ENCODE measurements at places on chromosomes 6 and 20.
A peak's percentile ranks its signal among the peaks of the same experiment; 100 is the strongest.

- DNase-seq, result no peak
Measured at GRCh38 chr6:14742171-14742570, 503.7 kb upstream of the JARID2 start.

DNA sequence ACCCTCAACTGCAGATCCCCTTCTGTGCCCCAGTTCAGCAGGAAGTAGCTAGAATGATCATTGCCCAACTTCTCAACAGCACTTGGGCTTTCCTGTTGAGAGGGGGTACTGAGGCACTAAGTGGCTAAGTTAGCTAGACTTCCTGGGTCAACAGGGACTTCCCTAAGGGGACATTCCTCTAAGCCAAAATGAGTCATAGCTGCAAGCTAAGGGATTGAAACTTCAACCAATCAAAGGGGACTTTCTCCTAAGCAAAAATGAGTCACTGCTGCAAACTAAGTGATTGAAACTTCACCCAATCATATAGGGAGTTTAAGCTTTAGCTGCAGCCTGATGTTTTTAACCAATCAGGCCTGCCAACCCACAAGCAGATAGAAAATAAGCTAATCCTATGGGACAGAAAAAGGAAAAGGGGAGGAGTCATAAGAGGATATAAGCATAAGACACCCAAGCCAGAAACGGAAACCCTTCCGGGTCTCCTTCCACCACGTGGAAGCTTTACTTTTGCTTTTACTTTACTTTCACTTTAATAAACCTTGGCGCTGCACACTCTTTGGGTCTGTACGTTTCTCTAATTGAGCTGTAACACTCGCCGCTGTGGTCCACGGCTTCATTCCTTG is 659.0 kb upstream of the HS3ST5 start:
- DNase-seq, result no peak

DNA sequence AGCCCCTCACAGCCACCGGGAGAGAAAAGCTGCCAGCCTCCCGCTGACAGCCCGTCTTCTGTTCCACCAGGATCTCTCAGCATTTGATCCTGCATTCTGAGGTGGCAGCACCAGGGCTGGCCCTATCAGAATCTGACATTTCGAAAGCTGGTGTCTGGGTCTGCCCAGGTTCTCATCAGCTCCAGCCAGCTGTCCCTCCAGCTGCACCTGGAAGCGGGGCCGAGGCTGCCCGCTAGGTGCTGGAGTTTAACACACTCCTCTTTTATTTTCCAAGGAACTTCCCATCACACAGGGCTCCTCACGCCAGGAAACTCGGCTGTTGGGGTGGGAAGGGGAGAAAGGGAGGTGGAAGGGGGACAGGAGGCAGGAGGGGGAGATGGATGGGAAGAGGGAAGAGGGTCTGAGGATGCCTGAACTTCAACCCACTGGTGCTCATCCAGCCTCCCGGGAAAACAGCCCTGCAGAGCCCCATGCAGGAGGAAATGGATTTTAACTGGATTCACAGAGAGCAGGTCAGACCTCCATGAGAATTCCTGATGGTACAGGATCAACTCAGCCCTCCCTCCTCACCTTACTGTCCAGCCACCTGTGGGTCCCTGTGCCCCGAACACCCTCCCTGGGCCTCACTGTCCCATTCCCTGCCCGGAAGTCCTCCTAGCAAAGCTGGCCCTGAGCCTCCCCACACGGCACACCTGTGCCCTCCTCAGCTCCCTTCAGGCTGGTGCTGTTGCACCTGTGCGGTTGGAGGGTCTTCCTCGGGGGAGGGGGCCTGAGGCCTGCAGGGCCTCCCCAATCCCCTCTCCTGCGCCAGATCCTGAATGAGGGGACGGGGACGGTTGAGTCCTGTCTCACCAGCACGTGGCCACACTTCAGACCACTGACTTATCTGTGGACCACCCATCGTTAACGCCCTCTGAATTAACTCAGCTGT is 3.9 kb upstream of the LSM14B start:
- DNase-seq, result no peak

- DNase-seq, result no peak
Measured at GRCh38 chr20:43397147-43397546, 60.5 kb upstream of the SRSF6 start.

- DNase-seq, result no peak
Measured at GRCh38 chr20:44166477-44166876, 20.5 kb downstream of the JPH2 start.

DNA sequence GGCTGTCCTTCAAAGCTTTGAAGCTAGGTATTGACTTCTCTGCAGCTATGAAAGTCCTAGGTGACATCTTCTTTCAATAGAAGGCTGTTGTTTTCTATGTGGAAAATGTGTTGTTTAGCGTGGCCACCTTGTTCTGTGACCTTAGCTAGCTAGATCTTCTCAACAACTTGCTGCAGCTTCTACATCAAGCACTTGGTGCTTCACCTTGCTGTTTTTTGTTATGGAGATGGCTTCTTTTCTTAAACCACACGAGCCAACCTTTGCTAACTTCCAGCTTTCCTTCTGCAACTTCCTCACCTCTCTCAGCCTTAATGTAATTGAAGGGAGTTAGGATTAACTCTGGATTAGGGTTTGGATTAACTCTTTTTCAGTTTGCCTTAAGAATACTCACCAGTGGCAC is 128.6 kb upstream of the MMS22L start:
- no peak for DNase-seq

- peak; percentile 49 for DNase-seq
Measured at GRCh38 chr6:139149383-139149782, 14.5 kb downstream of the HECA start.

DNA sequence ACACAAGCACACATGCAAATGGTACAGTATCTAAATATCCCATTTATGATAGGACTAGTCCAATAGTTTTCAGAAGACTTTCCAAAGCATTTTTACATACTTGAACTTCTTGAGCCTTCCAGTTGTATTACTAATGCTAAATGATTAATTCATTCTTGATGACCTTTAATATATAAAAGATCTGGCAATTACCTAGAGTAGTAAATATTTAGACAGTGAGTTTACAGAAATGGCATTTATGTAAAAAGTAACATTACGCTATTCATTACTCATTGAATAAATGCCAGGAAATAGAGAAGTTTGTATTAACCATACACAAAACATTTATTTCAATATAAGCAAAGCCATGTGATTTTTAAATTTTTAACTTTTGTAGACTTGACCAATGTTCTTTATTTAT is 158.8 kb downstream of the DST start:
- no peak for DNase-seq

DNA sequence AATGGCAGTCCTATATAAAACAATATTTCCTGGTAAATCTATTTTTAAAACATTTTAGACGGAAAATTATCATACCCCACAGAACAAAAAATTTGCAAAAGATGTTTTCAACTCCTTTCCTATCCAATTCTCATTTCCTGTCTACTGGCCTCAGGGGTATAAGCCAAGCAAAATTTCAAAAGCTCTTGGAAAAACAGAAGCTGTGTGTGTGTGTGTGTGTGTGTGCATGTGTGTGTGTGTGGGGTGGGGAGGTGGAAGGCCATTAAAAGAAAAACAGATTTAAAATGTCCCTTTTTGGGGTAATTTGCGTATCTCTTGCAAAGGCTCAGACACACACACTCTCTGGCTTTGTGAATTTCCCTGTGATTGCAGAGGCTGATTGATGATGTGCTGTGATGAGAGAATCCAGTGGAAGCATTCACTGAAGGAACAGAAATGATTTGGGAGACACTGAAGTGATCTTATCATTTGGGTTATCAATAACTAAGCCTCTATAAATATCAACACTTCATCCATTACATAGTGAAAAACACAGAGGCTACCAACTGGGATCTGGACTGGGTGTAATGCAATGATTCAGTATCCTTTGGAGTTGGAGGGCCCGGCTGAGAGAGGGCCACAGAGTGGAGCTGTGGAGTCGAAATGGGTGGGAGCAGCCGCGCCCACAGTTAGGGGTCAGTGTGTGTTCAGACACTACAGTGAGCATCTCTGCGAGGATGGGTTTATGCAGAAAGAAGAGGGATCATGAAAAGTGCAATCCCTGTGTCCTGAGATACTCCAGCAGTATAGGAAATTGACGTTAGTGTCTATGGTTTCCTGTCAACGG is 106.8 kb upstream of the PREP start:
- peak; percentile 26 for DNase-seq

DNA sequence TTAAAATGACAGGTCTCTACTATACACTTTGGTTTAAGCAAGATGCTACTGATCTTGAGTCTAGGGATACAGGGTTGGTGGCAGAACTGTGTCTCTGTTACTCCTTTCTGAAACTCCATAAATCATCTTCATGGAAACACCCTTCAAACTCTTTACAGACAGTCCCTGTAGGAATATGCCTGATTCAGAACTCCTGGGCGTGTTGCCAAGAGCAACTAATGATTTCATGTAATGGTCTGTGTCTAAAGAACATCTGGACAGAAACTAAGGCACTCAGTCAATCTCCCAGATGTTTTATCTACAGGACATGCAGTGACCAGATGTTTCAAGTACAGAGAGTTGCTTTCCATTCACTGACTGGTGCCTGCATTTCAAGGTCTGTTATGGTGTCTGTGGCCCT is 464.4 kb upstream of the CHD6 start:
- peak; percentile 26 for DNase-seq

GRCh38 chr6:7787137-7787608 is 61.3 kb downstream of the BMP6 start:
- peak; percentile 69 for DNase-seq

- no peak for DNase-seq
Measured at GRCh38 chr6:82741325-82741995, 324.2 kb downstream of the UBE3D start.

DNA sequence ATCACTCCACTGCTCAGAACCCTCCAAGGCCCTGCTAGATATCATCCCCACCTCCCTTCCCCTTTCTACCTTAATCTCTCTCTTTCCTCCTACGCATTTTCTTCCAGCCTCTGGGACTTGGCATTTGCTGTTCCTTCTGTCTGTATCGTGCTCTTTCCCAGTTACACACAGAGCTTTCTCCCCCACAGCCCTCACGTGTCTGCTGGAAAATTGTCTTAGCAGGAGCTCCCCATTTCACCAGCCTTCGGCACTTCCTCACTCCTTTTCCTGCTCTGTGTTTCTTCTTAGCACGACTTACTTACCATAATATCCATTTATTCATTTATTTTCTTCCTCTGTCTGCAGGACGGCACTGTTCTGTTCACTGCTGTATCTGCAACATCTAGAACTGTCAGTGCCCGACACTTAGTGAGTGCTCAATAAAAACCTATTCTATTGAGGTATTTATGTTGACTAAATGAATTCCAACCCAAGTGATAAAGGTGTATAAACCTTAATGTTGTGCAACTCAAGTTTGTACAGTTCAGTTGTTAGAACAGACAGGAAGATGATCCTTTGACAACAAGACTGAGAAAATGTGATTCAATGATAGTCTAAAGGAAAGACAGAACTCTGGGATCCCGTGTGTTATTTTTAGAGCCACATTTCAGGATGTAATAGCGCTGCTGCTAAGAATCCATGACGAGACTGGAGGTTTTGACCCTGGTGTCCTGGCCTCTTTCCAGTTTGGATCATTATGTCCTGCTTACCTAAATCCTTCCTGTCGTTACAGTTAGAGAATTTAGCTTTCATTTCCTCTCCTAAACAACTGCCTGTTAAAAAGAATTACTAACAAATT is 170.1 kb upstream of the LAMP5 start:
- no peak for DNase-seq

- no peak for DNase-seq
Measured at GRCh38 chr20:18436847-18437246, 30.0 kb downstream of the DZANK1 start.

GRCh38 chr6:132126150-132126549 is 175.0 kb upstream of the CCN2 start:
- no peak for DNase-seq

DNA sequence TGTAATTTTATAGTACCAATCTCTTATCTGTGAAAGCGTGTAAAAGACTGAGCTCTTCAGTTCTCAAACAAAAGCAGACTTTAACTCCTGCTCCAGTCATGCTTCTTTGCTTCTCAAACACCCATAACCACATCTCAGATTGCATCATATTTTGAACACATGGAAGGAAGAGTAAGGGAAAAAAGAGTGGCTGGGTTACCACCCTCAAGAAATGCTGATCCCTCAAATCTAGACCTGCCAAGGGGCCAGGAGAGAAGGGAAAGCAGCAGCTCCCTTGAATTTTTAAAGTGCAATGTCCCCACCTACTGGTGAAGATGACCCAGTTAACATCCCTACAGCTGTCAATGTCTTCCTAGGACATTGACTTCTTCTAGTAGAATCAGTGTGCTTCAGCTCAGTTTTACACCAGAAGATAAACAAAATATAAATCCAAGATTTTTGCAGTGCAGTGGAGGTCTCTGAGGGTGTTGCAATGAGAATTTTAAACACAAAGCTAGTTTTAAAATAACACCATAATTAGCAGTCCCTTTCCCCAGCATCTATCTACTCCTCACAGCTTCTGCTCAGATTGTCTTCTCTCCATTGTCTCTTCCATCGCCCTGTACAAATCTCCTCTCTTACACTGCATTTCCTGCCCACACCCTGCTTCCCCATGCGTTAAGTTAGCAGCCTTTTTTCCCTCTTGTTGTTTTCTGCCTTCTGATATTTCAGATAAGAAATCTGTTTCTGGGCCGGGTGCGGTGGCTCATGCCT is 22.6 kb upstream of the HLA-DQB2 start:
- DNase-seq, result peak; percentile 22

- DNase-seq, result no peak
Measured at GRCh38 chr6:102525336-102525735, 1131.8 kb downstream of the GRIK2 start.

GRCh38 chr20:36641506-36641843 is 4.5 kb downstream of the SLA2 start:
- DNase-seq, result no peak

GRCh38 chr6:127515234-127515793 is 3.8 kb downstream of the MTCL3 start:
- DNase-seq, result no peak

- peak; percentile 58 for DNase-seq
Measured at GRCh38 chr20:50366270-50367103, 143.7 kb upstream of the PTPN1 start.

- DNase-seq, result no peak
Measured at GRCh38 chr20:38590676-38591473, 9.9 kb downstream of the ADIG start.

DNA sequence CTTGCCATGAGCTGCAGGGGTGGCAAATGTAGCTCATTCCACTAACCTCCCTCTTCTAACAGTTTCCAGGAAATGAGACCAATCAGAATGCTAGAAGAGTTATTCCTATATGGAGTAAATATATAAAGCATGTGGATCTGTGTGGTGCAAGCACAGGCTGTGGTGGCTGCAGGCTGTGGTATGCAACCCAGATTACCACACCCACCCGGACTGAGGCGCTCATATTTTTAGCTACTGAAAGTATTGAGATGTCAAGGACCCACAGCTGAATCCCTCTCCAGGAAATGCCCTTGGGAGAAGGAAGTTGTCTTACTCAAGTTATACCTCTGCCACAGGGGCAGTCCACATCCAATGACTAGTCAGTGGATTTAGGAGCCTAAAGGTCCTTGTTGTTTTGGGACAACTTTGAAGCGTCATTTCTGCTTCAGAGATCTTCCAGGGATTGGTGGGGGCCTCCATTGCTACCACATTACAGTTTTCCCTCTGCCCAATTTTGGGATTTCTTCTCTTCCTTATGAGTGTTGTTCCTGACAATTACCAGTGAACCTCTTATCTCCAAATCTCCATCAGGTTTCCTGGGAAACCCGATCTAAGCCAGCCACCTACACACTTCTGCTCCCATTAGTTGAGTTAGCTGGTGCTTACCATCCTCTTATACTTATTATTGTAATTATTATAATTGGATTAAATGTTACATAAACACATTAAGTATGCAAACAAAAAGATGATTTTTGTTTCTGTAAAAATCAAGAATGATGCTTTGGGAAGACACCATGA is 12.1 kb upstream of the REPS1 start:
- no peak for DNase-seq
